T1000 (cell line): ENCODE measurements at places on chromosomes 6 and 20.
A peak's percentile ranks its signal among the peaks of the same experiment; 100 is the strongest.

GRCh38 chr6:130680116-130680515, 147.1 kb upstream of the SMLR1 start:
- DNase-seq = no peak

DNA sequence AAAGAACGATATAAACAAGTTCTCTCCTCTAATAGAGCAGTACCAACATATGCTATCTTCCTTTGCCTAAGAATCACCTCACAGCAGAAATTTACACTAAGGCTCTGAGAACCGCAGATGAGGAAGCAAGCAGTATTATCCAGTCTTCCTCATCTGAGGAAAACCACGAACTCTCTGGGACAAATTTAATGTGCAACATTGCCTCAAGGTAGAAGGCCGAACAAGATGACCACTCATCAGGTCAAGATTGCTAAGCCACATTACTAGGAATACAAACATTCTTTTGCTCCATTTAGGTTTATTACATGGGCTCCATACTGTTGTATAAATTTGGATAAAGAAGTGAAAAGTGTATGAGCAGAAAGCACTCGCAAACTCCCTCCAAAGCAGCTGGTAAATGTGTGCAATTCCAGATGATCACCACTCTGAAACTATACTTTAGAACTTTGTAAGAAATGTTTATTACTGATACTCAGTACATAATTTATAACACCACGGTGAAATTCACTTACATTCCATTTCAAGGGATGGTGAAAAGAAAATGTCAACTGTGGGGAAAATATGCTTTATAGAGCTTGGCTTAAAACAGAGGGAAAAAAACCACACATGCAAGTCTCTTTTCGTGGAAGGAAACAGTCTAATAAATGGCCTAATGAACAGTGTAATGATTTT, 398.4 kb downstream of the BTBD9 start:
- DNase-seq = no peak

GRCh38 chr6:129701721-129702455, 8.1 kb downstream of the ARHGAP18 start:
- DNase-seq = no peak

- DNase-seq = no peak
These were observed 78.8 kb upstream of the OPRM1 start for GRCh38 chr6:153960281-153960680.

GRCh38 chr6:131615275-131615674, 12.8 kb downstream of the MED23 start:
- DNase-seq = no peak

GRCh38 chr6:125611573-125612344, 137.7 kb upstream of the HEY2 start:
- DNase-seq = no peak

GRCh38 chr6:35391240-35391968, 49.0 kb downstream of the PPARD start:
- peak; percentile 29 for DNase-seq

DNA sequence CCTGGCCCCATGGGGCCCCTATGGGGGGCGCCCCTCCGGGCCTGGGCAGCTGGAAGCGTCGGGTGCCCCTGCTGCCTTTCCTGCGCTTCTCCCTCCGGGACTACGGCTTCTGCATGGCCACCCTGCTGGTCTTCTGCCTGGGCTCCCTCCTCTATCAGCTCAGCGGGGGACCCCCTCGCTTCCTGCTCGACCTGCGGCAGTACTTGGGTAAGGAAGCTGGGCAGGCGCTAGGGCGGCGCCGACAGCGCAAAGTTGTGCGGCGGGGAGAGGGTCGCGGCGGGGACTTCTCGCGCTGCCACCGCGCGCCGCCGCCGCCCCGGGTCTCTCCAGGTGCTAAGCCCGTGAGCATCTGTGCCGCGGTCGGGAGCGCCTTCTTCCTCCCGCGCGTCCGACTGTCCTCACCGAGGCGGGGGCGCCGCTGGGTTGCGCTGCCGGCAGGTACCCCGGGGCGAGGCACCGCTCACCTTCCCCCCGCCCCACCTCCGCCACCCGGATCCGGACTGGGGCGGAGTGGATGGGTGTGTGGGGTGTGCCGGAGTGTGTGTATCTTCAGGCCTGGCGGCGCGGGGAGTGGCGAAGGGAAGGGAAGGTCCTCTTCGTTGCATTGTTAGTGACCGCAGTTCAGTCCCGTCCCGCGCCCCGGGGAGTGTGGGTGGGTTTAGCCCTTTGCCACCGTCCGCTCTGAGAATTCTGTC, 788 bp downstream of the UST start:
- DNase-seq = peak; percentile 52
